ENCODE measurements at places on chromosomes 4 and X. TPM values are rescaled to one million over a fixed set of nuclear protein-coding genes. Genes with fewer than 3 reads are reported as not detected.

The FAM156A gene
- 7.8 TPM for total RNA-seq

The VGLL1 gene
- 5.2 TPM for total RNA-seq

The PNPLA4 gene
- total RNA-seq, result 18.2 TPM

The CLIC2 gene
- total RNA-seq, result not detected

The PLXNB3 gene
- 5.3 TPM for total RNA-seq

The LINC00632 gene
- total RNA-seq, result not detected

The NFKB1 gene
- total RNA-seq, result 41.4 TPM

- no peak for DNase-seq
Observed at GRCh38 chr4:13054420-13054970, 429.6 kb downstream of the RAB28 start.

GRCh38 chr4:142079959-142080358 lies 443.6 kb downstream of the IL15 start:
- peak; percentile 31 for DNase-seq

GRCh38 chrX:17040711-17041110 lies 94.3 kb downstream of the REPS2 start:
- no peak for DNase-seq

DNA sequence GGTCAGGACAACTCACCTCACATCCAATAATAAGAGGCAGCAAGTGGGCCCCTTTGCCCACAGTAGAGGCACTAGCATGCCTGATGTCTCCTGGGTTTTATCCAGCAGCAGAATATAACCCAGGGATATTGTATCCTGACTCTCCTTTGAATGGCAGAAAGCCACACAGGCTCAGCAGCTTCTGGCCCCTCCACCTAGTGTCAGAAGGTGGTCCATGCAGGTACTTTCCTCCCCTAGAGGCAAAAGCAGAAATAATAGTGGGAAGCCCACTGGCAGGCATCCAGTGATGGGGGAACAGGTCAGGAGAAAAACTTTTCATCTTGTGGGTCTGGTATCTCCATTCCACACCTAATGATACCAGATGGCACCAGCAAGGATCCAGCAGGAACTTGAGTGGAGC lies 75.5 kb upstream of the IRS4 start:
- no peak for DNase-seq

DNA sequence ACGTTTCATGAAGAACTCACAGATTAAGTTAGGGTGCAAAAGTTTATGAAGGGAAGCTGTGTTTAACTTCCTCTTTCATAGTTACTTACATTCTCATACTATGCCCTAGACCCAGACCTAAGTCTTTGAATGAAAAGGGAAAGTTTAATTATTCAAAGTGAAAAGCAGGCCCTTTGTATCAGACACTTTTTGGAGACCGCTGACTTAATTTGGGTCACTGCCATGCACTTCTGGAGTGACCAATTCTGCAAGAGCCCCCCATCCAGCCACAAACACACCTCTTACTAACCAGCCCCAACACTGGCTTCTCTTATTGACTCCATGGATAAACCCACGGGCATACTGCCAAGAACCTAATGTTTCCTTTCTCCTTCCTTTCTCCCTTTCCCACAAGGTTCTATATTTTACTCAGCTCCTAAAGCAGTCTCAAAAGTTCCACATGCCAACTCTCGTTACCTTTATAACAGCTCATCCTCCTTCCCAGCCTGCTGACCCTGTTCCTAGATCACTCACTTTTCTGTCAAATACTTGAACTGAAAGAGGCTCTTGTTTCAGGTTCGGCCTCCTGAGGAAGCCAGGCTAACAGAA lies 34.5 kb downstream of the ABCE1 start:
- DNase-seq, result no peak

DNA sequence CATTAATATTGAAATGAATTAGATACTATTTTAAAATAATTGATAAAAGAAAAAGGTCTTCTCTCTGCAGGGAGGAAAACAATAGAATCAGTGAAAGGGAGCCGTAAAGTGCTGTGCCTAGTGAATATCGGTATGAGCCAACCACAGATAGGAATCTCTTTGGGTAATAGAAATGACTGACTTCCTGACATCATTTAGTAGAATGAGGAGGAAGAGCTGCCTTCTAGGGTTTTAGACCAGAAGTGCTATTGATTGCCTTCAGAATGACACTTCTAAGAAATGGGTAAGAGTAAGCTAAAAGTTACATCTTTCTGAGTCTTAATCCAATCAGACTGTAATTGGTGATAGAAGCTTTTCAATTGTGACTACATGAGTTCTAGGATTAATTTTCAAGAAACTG lies 134.0 kb upstream of the MAP9 start:
- no peak for DNase-seq

- DNase-seq, result peak; percentile 69
Observed at GRCh38 chr4:176302283-176303275, 17.2 kb upstream of the SPCS3 start.

DNA sequence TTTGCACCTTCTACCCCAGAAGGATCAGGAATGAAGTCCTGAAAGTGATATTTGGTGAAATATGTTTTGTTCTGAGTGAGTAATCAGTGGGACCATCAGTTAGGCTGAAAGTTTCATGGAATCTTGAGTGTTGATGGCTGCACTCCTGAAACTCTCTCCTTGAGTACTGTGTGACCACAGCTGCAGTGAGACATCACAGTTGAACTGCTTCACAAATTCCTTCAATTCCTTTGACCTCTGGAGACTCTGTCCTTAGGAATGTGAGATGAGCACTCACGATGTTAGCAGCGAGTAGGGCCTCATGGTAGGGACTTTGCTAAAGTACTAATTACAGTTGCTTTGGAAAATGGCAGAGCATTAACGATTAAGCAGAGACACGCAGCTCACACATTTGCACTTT lies 142.9 kb upstream of the SLC4A4 start:
- DNase-seq, result no peak

DNA sequence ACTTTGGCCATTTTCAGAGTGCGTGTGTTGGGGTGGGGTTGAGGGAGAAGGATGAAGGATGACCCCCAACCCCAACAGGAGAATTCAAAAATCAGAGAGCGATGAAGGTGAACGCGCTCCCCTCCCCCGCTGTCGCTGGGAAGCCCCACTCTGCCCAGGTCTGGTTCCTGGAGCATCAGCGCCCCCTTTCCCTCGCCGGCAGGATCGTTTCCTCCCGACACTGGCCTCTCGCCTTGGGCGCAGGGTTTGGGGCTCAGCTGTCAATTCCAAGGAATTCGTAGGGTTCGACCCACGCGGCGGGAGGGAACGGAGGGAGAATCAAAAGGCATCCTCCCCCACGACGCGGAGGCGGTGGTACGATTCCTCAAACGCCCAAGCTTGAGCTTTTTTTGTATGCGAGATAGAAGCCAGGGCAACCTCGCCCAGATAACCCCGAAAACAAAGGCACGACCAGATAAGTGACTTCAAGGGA lies 1.0 kb upstream of the PDGFRA start:
- no peak for DNase-seq

GRCh38 chr4:175986-176385 lies 51.7 kb downstream of the ZNF718 start:
- no peak for DNase-seq

DNA sequence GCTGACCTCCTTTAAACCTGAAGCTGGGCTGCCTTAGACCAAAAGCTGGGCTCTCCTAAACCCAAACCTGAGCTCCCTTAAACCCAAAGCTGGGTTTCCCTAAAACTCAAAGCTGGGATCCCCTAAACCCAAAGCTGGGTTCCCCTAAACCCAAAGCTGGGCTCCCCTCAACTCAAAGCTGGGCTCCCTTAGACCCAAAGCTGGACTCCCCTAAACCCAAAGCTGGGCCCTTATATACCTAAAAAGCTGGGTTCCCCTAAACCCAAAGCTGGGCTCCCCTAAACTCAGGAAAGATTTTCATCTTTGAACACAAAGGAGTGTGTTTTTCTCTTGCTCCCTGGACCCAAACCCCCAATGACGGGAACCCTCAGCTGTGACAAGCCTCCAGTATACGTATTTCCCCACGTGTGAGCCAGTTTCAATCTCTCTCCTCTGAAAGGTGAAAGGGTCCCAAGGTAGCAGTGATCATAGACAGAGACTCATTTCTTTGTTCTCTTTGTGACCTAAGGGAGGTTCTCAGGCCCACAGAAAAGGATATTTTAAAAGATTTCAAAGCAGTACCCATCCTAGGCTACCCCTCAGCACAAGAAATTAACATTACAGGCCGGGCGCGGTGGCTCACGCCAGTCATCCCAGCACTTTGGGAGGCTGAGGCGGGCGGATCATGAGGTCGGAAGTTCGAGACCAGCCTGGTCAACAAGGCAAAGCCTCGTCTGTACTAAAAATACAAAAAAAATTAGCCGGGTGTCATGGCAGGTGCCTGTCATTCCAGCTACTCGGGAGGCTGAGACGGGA lies 31.3 kb upstream of the ASMTL start:
- no peak for DNase-seq

GRCh38 chr4:86834901-86835300 lies 14.3 kb downstream of the SLC10A6 start:
- no peak for DNase-seq

GRCh38 chr4:2449051-2449450 lies 19.9 kb upstream of the RNF4 start:
- DNase-seq, result no peak

GRCh38 chr4:52842792-52843191 lies 19.3 kb upstream of the RASL11B start:
- no peak for DNase-seq

DNA sequence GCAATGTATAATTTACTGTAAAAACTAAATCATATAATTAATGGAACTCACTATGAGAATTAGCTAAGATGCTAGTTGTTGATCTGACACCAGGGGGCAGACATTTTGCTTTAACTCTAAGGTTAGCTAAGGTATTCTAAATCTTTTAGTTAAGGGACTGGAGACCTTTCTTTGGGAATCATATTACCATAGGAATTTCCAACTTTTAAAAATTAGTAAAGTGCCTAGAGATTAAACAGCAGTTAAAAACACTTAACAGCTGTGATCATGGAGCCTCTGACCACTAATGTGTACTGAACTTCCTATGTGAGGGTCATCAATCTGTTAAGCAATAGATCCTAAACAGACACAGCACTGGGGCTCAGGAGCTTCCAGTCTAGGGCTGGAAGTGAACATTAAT lies 226.6 kb downstream of the NSUN7 start:
- peak; percentile 46 for DNase-seq

GRCh38 chr4:121791481-121791880 lies 9.6 kb upstream of the EXOSC9 start:
- DNase-seq, result no peak

- no peak for DNase-seq
Observed at GRCh38 chr4:180525523-180526077, 1717.6 kb upstream of the TENM3 start.

DNA sequence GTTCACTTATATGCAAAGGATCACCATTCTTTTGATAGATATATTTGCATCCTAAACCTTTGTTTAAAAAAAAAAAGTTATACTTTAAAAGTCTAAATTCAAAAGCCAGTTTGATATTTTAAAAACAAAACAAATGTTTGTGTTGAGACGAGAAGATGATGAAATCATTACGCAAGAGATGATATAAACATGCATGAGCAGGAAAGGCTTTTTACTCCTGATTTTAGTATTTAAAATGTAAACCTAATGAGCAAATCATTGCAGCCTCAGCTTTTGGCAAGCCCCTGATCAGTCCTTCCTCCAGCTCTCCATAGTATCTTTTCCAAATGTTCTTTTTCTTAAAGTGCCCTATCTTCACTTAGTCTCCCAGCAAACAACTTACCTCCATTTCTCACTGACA lies 115.6 kb downstream of the ARAP2 start:
- no peak for DNase-seq

- DNase-seq, result no peak
Observed at GRCh38 chr4:149553959-149554520, 261.6 kb downstream of the IQCM start.

DNA sequence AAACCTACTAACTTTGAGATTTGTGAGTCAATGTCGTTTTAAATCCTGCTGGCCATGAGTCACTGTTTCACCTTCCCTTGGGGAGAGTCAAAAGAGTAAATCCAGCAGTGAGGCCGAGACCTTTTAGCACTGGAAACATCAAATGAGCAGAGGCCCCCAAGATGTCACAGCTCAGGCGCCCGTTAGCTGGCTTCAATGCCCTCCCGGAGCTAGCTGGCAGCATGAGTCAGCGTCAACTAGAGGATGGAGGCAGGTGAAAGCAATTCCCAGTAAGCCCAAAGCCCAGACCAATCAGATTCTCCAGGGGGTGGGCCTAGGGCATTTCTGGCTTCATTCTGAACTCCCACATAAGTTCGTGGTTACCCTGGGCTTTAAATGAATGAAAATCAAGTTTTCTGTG lies 170.9 kb downstream of the CLCN4 start:
- no peak for DNase-seq

Measured in foreskin keratinocyte (primary cell).